Stimulated activated CD4-positive, alpha-beta T cell treated with anti-CD3 and anti-CD28 coated beads, Interleukin-15, amount 100 ng/mL, for 1 hour (primary cell): ENCODE measurements at places on chromosomes 2 and 18.

DNA sequence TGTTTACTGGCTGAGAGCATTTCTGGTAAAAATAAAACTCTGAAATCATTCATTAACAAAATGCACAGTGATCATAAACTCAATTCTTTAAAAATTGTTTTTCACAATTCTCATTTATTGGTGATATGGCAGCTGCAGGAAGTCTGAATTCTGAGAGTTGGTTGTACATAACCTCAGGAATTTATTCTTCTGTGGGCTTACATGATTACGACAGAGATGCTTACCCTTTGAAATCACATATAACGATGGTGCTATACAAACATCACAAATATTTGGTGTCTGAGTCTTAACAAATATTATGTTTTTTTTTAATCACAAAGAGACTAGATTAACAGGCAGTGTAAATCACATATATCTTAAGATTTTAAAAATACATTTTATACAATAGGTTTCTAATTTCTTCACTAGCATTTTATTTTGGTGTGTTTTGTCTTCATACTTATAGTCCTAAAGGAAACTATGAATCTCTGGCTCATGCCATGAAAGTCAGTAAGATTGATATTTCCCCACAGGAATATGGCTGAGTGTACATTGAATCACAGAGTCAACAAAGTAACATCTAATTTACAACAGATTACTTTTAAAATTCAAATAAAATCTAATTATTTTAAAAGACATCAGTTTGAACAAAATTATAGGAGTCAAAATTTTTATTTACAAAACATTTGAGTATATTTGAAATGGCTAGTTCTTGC, 318.8 kb upstream of the THUMPD2 start:
- no peak for DNase-seq

- DNase-seq = no peak
Observed at GRCh38 chr2:239106966-239107365, 259.1 kb downstream of the TWIST2 start.

- peak; percentile 21 for DNase-seq
Observed at GRCh38 chr2:44981714-44982108, 27.5 kb downstream of the SIX2 start.

DNA sequence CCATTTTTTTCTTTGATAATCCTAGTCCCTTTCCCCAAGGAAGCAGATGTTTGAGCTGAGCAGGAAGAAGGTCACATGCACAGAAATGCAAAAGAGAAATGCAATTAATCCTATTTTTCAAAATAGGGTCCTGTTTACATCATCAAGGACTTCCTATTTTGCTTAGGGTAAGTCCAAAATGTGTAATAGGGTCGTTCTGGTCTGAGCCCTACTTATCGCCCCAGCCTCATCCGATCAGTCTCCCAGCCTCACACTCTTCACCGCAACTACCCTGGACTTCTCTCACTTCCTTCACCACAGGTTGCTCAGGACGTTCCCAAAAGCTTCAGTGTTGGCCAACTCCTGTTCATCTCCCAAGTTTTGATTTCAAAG, 32.8 kb downstream of the FOSL2 start:
- DNase-seq = no peak

DNA sequence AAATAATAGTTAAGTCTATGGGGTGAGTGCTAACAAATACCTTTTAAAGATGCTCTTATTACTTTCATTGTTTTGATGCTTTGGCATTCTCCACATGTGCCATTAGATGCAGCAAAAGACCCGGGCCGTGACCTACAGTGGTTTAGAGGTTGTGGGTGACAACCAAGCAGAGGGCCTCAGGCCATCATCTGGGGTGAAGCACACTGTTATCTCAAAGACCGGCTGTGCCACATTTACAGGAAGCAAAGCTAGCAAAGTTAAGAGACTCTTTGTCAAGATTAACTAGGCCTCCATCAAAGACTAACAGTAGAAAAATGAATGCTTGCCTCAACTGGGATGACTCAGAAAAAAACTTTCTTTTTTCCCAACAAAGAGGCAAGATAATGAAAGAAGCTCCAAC, 695.3 kb downstream of the SATB2 start:
- DNase-seq = no peak

DNA sequence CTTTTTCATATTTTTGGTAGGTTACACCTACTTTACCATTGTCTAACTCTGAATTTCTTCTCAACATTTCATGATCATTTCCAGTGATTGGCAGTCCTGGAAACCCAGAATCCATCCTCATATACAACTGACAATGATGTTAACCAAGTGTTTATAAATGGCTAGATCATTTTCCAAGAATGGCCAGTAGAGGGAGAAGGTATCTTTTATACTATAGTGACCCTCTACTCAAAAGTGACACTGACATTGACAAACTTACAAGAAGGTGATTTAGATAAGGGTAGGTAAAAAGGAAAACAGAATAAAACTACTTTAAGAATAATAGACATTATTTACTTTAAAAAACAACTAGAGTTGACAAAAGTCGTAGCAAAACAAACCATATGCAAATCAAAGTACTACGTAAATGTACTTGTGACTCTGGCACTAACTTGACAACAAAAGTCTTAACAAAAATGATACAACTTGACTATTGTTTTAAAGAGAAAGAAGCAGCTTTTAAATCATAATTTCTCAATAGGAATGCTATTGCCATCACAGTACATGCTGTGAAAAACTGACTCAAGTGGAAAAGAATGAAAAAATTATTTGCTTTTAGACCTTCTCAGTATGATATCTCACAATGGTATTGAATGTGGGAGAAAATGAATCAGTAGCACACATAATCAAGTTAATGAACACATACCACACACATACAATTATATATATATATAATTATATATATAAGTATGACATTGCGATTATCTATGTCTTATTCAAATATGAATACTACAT, 76.6 kb upstream of the GRB14 start:
- no peak for DNase-seq

DNA sequence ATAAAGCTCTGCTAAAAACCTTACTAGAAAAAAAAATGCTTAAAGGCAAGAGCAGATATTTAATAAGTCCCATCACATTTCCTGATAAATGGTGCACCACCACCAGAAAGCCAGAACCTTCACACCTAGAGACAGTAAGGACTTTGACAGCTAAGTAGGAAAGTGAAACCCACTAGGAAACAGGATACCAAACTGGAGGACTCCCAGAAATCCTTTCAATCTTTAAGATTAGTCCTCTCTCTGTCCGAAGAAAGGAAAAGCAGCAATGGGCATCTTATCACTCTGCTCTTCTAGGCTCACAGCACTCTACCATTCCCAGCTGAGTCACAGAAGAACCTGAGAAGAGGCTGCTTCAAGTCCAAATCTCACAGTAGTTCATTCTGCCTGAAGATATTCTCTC, 3.7 kb downstream of the DYM start:
- no peak for DNase-seq
